HuH-7 (cell line): ENCODE measurements at places on chromosomes 4 and X.

GRCh38 chrX:39481621-39482020, 616.1 kb downstream of the BCOR start:
- DNase-seq, result no peak

DNA sequence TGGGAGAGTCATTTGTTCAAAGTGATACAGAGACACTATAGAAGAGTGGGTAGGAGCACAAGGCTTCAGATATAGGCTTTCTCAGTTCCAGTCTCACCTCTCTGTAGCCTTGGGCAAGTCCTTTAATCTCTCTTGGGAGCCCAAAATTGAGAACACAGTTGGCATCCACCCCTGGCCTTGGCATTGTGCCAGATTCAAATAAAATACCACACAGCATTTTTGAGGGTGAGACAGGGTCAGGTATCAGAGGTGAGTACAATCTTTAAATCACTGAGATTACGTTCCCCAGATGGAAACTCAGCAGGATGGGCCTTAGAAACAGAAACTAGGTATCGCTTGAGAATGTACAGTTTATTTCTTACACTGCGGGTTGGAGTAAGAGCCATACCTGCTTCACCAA, 25.2 kb upstream of the SMIM10L2A start:
- no peak for DNase-seq

- DNase-seq, result no peak
These were observed 54.1 kb downstream of the GRK4 start for GRCh38 chr4:3017504-3017903.

DNA sequence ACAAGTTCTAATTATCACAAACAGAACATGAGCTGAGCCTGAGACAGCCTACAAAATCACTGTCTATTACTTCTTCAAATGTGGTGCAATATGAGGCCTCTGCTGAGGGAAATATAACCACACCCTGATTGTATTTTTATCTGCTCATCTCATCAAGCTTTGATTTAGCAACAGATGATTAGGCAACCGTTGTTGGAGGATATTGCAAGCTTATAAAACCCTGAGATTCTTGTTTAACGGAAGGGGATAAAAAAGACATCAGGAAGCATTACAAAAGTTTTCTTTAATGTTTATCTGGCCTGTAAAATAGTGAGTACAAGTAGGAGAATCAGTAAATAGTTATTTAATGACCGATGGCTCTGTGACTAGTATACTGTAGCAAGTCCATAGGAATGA, 108.5 kb downstream of the ZNF330 start:
- no peak for DNase-seq

GRCh38 chr4:126548890-126549289, 1083.9 kb upstream of the INTU start:
- DNase-seq, result no peak

GRCh38 chrX:1767026-1767425, 152.2 kb downstream of the ASMT start:
- DNase-seq, result no peak
